ENCODE measurements at places on chromosomes 5 and 9.

GRCh38 chr5:108588323-108588722 lies 159.4 kb upstream of the FER start:
- DNase-seq: no peak

DNA sequence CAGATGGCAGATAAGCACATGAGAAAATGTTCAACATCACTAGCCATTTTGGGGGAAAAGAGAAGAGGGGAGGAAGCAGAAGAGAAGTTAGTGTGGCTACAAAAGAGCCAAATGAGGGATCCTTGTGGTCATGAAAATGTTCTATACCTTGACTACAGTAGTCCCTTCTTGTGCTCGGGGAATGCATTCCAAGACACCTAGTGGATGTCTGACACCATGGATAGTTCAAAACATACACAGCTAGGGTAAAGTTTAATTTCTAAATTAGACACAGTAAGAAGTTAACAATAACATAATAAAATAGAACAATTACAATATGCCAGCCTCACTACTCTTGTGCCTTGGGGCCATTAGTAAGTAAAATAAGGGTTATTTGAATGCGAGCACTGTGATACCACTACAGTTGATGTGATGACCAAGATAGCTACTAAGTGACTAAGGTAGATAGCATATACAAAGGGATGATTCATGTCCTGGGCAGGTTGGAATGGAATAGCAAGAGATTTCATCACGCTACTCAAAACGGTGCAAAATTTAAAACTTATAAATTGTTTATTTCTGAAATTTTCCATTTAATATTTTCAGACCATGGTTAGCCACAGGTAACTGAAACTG lies 344.1 kb downstream of the NR2F1-AS1 start:
- DNase-seq: peak; percentile 59

- no peak for DNase-seq
Measured at GRCh38 chr5:171575386-171575785, 155.9 kb downstream of the FGF18 start.

DNA sequence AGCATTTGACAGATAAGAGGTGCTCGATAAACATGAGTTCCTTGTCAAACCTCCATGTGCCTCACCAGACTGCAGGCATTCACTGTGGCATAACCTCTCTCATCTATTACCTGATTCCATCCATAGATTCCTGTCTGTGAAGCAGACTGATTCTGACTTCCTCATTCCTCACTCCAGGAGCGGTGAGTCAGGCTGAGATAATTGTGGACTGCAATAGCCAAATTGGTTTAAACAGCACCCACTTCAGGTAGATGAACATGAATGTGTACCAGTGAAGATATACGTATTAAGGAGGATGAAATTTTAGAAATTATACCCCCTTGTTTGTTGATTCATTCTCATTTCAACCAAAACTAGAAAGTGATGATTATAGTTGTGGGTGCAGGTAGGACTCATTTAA lies 391.2 kb downstream of the HINT1 start:
- DNase-seq: no peak

- no peak for DNase-seq
Measured at GRCh38 chr5:42828671-42829070, 17.0 kb upstream of the SELENOP start.

GRCh38 chr9:111630182-111630963 lies 761 bp upstream of the DNAJC25 start:
- no peak for DNase-seq

- DNase-seq: no peak
Measured at GRCh38 chr5:111927191-111927590, 170.2 kb upstream of the NREP start.

DNA sequence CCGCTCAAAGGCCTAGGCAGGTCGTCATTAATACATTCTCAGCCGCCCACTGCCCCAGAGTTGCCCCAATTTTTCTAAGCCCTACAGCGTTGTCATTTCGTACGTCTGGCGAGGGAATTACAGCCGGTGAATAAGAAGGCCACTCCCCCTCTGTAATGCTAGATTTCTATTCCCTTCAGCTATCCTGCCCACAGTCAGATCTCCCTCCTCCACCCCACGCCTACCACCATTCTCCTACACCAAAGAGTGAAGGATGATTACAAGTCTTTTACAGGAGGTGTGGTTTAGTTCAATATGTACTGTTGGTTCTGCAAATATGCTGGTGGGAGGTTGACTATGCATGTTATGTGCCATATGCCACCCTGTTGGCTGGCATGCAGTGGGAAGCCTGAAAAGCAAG lies 83.7 kb upstream of the SMIM15 start:
- no peak for DNase-seq

DNA sequence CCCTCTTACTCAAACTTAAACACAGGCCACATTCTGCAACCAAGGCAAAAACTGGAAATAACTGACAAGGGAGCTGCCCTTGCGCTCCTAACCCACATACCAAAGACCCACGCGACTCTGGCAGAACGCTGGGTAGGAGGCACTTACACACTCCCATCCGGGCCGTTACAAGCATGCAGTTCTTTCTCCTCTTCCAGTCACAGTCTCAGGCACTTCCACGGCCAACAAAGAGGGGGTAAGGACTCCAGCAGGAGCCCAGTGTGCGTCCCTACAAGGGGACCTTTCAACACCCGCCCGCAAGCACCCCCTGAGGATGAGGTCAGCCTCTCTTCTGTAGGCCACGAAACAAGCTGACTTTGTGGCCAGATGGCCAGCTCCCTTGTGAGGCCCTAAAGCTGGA lies 57.4 kb downstream of the SERINC5 start:
- DNase-seq: no peak

- peak; percentile 43 for DNase-seq
Measured at GRCh38 chr5:107831612-107832395, 161.1 kb upstream of the EFNA5 start.

DNA sequence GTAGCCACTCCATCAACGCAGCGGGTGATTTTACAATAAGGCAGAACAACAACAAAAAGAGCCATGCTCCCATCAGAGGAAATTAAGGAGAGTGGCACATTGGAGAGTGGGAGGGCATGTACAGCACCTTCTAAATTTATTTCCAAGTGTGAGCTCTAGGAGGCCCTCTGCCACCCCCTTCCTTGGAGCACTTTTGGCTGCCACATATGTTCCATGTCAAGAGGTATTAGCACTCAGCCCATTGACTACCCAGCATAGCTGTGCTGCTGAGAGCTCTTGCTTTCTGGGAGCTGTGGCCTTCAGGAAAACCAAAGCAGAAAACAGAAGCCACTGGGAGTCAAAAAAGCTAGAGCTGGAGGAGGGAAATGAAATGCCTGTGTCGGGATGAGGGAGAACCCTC lies 200.2 kb upstream of the PANK3 start:
- no peak for DNase-seq

DNA sequence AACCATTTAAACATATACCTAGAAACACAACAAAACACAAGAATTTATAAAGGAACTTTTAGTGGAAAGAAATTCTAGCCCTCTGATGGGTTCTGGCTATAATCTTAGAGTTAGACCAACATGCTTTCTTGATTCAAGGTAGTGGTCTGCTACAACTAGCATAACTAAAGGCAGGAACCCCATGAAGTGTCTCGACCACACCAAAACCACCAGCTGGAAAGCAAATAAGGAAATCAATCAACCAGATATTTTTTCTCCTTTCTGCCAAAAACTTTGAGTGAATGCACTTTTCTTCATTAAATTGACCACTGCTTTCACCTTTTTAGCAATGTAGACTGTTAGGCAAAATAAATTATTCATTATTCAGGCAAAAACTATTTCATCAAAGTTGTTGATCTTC lies 346.4 kb downstream of the EBF1 start:
- DNase-seq: no peak

DNA sequence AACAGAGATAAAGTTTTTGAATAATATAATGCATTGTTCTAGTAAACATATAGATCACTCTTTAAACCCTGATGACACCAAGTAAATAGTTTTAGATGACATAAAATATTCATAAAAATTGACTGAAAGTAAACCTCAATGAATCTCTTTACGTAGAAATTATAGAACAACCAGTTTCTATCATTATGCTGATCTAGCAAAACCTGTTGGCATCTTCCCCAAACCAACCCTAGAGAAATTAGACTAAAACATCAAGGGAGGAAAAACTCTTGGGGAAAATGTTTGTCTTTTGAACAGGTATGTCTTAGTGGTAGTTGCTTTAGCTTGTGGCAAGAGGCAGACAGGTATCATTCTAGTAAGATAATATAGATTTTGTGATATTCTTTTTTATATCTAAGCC lies 747.0 kb upstream of the CDH6 start:
- no peak for DNase-seq

GRCh38 chr9:68755752-68756151 lies 50.7 kb downstream of the PIP5K1B start:
- DNase-seq: no peak

- DNase-seq: no peak
Measured at GRCh38 chr5:32439086-32439642, 5.4 kb downstream of the ZFR start.

- no peak for DNase-seq
Measured at GRCh38 chr9:116798521-116798920, 111.4 kb downstream of the TRIM32 start.

DNA sequence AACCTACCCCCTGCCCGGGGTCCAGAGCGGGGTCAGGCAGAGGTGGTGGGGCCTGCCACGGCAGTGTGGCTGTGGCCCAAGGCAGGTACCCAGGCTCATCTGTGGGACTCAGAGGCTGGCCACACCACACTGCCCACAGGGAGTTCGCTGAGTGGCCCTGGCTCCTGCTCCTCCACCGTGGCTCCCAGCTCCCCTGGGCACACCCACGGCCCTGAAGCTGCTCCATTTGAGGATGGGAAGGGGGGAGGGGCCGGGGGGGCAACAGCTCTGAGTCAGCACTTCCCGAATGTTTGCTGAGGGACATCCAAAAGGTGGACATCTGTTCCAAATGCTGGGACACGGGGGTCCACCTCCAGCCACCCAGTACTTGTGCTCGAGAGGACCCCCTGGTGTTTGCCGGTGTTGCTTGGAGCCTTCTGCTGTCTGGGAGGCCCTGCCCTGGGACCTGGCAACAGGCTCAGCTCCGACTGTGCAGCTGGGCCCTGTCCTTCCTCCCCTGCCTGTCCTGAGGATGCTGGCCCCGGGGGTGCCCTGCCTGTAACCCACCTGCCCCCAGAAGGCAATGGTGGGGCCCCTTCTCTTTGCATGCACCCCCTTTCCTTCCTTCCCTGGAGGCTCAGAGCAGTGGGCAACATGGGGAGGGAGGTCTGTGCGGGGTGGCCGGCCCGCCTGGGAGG lies 2.5 kb upstream of the NRARP start:
- no peak for DNase-seq

DNA sequence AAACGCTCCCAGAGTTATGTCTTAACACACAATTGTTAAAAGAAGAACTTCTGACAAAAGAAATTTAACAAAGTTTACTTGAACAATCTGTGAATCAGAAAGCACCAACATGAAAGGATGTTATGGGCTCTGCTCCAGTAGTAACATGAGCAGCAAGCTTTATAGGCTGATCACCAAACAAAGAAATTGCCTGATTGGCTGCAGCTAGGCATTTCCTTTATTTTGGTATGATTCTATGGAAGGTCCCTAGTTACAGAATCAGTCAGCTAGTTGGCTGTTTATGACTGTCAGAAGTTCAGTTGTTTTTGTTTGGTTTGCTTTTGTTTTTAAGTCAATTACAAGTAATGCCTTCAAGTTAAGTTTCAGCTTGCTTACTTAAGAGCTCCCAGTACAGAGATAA lies 102.4 kb upstream of the SMC2 start:
- no peak for DNase-seq

- DNase-seq: no peak
Measured at GRCh38 chr9:23663946-23664345, 162.1 kb downstream of the ELAVL2 start.
